A549 (cell line): ENCODE measurements at places on chromosomes 2 and 18. TPM values are rescaled to one million over a fixed set of nuclear protein-coding genes. Genes with fewer than 3 reads are reported as not detected.
A peak's percentile ranks its signal among the peaks of the same experiment; 100 is the strongest.

DNA sequence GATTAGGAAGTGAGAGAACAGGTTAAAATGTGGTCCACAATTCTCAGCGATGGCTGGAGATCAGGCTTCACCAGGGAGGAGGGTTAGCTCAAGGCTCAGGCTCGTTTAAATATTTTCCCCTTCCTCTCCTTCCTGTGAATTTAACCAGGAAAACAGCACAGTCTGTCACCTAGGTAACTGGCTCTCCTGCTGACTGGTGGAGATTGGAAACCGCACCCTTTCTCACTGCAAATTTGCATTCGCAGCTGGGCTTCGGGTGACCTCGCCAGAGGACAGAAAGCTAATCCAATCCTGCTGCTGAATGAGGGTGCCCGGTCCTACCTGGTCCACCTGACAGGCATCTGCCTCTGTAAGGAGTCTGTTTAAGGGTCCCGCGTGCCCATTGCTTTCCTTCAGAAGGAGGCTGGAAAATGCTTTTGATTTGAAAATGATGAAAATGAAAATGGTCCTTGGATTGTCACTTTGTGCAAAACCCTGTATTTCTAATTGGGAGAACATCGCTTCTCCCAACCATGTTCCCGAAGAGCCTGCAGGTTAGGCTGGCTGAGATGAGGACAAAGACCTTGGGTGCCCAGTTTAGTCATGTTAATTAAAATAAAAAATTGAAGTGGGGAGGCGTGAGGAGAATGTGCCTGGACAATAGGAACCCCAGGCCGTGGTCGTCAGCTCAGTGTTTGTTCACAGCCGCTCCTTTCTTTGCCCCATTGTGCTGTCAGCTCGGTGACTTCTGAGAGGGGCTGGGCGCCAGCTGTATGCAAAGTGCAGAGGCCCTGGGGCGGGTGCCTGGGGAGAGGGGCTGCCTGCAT lies 43.4 kb upstream of the MTCL1 start:
- no peak for DNase-seq

- DNase-seq = no peak
Observed at GRCh38 chr18:47247416-47248114, 3.9 kb downstream of the SKOR2 start.

TMEM17 gene
- 4.4 to 5.2 TPM (median 4.9 TPM) in 3 replicates for polyA plus RNA-seq

NCKAP5 gene
- 2.9 to 4.1 TPM (median 3.8 TPM) in 3 replicates for polyA plus RNA-seq

MC2R gene
- not detected in 3 replicates for polyA plus RNA-seq

- DNase-seq = no peak
Observed at GRCh38 chr2:104874230-104874629, 20.3 kb downstream of the POU3F3 start.

DNA sequence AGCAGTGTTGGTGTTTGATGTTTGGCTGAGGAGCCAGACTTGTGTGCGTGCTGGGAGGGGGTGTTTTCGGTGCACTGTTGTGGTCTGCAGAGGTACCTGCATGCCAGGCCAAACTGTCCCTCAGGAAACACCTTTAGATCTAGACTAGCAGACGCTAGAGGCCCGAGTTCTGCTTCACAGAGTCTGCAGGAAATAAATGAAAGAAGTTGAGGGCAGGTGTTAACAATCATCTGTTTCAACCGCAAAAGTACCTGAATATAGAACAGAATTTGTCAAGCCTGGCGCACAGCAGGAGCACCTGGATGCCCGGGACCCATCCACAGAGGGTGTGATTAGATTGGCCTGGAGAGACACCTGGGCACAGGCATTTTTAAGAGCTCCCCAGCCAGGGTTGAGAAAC lies 40.5 kb upstream of the REL start:
- no peak for DNase-seq

GRCh38 chr2:217980036-217980435 lies 22.8 kb downstream of the TNS1 start:
- DNase-seq = no peak

DNA sequence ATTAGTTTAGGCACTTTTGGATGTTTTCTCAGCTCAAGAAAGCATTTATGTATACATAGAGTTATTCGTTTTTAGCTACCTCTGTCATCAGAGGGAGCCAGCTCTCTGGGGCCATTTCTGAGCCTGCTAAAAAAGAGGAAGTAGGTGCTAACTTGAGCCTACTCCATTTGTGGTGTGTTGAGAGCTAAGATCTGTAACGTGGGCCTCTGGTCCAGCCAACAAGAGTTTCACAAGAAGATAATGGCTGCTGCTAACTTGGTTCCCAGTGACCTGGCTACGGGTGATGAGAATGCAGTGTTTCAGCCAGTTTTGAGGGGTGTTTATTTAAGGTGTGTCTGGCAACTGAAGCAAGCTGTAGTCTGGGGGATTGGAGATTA lies 182.5 kb downstream of the PRKCE start:
- no peak for DNase-seq

DNA sequence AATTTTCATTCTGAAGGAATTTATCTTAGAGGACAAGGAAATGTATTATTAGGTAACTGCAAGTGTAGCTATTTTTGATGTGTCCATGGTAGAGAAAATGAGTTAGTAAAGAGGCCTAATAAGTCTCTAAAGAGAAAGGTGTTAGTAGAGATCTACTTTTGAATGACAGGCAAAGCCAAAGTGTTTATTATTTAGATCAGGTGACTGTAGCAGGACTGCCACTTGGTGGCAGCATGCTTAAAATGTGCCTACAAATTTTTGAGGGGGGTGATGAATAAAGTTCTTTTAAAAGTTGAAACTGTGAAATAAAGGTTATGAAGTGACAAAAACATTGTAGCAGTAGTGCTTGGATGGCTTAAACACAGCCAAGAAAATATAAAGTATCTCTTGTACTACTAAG lies 421.5 kb upstream of the MEIS1 start:
- no peak for DNase-seq

PREB gene
- polyA plus RNA-seq = 52.3 to 58.2 TPM (median 54.6 TPM) in 3 replicates

- DNase-seq = no peak
Observed at GRCh38 chr2:221726894-221727513, 154.9 kb upstream of the EPHA4 start.

SPP2 gene
- not detected in 3 replicates for polyA plus RNA-seq

GRCh38 chr2:45616658-45617411 lies 5.8 kb upstream of the SRBD1 start:
- no peak for DNase-seq

DNA sequence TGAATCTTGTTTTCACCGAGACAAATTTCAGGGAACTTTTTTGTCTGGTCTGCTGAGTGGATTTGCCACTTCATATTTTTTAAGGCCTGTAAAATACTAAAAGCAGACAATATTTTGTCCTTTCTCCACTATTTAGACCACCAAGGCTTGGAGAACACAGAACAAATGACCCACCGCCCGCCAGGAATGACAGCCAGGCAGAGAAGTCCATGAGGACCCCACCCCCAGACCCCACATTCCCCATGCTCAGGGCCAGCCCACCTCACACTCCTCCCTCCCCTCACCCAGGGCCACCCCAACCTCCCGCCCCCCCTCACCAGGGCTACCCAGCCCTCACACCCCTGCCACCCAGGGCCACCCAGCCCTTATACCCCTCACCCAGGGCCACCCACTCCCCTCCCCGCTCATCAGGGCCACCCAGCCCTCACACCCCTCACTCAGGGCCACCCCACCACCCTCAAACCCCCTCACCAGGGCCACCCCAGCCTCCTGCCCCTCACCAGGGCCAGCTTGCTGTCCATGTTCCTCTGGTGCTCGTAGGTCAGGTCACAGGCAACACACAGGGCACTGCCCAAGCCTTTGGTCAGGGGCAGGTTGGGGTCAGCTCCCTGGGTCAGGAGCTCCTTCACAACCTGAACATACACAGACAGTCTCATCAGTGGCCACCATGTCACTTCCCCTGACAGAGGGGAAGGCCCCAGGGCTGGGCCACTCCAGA lies 50.6 kb downstream of the ANKMY1 start:
- DNase-seq = no peak

GRCh38 chr2:159941729-159942128 lies 120.7 kb downstream of the PLA2R1 start:
- DNase-seq = no peak

GRCh38 chr18:76353500-76353899 lies 141.5 kb downstream of the ZNF516 start:
- no peak for DNase-seq

- no peak for DNase-seq
Observed at GRCh38 chr2:64350996-64351395, 103.0 kb upstream of the LGALSL start.

DNA sequence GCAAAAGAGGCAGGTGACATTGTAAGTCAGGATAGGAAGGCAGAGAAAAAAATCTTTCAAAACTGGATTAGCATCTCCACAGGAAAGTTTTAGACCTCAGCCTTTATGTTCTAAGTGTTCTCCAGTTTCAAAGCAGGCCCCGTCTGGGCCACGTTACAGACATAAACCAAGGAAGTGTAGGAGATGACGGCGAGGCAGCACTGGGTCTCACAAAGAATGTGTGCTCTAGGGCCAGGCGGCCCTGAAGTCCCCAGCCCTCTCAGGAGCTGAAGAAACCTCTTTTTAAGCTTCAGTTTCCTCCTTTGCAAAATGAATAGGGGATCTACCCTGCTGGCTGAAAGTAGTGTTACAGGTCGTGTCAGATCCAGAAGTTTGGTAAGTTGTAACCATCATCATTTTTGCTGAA lies 81.7 kb downstream of the SPRED2 start:
- DNase-seq = peak; percentile 41

DNA sequence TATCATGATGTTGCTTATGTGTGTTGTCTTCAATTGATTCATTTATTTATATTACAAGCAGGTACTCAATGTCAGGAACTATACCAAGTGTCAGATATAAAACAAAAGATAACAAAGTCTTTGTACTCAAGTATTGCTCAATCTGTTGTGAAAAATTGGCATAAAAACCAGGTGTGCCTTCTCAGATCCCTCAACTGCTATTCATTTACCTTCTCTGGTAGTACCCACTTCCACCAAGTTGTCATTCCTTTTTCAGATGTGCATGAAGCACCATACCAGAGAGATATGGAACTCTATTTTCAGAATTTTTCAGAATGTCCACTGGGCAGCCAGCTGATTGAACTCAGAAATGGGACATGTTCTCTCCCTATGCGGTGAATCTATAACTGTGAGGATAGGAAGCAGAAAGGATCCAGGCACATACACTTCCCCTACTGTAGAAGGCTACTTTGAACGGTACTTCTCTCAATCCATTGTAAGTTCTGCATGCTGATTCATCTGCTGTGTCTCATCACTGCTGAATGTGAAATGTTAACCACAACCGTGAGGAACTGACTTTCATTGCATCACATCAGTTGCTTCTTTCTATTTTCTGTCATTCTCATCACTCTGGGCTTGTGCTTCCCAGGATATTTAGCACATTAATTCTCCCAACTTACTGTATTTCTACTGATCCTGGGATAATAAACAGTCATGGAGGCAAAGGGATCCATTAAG lies 1621.3 kb downstream of the SUCLG1 start:
- no peak for DNase-seq

GRCh38 chr18:4017480-4017879 lies 437.6 kb downstream of the DLGAP1 start:
- DNase-seq = peak; percentile 54

GRCh38 chr18:12991821-12992179 lies 638 bp downstream of the CEP192 start:
- no peak for DNase-seq
